ENCODE measurements at places on chromosomes 5 and 9.

- no peak for DNase-seq
Measured at GRCh38 chr5:58902305-58902704, 319.4 kb downstream of the RAB3C start.

DNA sequence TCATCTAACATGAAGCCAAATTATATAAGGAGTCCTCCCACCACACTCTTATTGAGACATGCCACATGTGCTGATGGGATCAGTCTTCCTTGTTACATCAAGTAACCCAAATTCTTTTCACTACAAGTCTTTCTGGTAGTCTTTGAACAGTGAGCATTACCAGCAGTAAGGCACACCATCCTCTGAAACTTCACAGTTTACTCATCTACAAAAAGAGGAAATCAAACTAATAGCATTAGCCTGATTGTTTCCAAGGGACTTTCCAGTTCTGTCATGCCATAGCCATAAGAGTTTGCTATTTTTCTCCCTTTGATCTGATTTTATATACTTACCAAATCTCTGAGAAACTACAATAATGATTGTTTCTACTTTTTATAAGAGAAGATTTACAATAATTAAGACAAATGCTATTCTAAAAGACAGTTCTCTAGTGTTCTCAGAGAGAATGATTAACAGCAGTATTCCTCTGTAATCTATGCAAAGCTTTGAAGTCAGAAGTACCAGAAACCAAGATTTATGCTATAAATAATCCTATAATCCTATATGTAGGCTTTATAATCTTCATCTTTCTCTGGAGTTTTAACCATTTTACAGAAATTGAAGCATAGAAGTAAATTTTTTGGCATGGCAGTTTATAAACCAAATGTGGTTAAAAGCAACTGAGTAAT, 166.2 kb upstream of the ACO1 start:
- DNase-seq, result no peak

- no peak for DNase-seq
Measured at GRCh38 chr5:72884892-72885291, 68.4 kb downstream of the TNPO1 start.

DNA sequence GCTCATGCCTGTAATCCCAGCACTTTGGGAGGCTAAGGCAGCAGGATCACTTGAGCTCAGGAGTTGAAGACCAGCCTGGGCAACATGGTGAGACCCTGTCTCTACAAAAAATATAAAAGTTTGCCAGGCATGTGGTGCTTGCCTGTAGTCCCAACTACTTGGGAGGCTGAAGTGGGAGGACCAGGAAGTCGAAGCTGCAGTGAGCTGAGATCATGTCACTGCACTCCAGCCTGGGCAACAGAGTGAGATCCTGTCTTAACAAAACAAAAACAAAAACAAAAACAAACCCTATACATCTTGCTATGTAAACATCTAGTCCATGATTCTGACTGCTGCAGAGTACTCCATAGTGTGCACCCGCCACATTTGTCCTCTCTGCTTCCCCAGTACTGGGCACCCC, 19.8 kb upstream of the PPP2CA start:
- DNase-seq, result no peak

GRCh38 chr9:99167119-99167518, 54.6 kb downstream of the ALG2 start:
- DNase-seq, result no peak

DNA sequence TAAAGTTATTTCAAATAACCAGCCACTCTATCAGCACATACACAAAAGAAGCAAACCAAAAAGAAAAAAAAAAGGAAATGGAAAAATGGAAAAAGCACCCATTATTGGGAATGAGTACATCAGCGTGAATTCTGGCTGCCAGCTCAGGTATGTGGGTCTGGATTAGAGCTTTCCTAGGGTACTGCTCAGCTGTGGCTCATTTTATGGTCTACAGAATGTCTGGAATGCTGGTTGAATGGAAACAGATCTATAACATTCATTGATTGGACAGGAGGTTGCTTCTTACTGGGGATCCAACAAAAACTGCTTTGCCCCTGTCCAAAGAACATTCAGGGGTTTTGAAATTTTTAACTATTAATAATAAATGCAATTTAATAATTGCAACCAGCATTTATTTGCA, 3.9 kb upstream of the CAST start:
- DNase-seq, result no peak
